ENCODE measurements at places on chromosomes 6 and 20.

DNA sequence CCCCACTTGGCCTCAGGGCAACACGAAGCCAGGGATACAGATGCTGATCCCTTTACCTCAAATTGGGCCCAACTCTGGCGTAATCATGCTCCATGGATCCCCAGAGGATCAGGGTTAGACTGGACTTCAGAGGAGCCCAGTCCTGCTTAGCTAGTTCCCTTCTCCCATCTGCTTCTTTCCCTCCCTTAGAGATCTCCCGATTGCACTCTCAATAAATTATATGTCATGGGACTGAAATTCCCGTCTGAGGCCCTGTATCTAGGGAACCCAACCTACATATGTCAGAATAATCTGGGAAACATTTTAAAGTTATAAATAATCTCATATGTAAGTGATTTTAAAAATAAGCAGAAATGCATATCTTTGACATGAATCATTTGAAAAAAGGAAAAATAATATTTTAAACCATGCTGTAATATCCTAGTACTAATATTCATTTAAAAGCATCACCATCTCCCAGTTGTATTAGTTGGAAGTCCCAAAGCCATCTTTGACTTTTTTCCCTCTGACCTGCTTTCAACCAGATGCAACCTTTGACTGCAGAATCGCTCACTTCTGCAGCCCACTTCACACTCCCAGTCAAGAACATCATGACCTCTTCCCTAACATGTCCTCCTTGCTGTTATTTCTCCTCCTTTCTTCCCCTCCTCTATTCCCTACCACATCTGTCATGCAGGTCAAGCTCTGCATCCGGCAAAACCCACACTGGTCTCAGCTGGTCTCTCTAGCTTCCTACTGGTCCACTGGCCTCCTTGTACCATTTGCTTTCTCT lies 393.6 kb downstream of the BTBD3 start:
- DNase-seq: no peak

GRCh38 chr6:104418125-104418524 lies 441.6 kb downstream of the HACE1 start:
- no peak for DNase-seq

DNA sequence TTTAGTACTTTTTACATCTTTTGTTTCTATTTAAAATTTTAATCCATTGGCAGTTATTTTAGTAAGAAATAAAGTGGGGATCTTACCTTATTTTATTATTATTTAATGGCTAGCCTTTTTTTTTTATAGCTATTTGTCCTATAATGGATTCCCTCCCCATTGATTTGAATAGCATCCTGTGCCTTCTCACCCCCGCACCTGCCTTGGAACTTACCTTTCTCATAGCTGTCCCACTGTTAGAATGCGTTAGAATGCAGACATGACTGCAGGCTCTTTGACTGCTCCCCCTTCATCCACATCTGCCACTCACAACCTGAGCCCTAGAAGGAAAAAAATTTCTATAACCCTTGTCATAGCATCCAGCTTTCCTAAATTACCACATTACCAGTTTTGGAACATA lies 9.1 kb downstream of the PKIB start:
- no peak for DNase-seq

GRCh38 chr20:52494244-52494643 lies 302.7 kb upstream of the ZFP64 start:
- peak; percentile 43 for DNase-seq

- no peak for DNase-seq
Measured at GRCh38 chr6:112933947-112934346, 586.8 kb downstream of the RFPL4B start.

DNA sequence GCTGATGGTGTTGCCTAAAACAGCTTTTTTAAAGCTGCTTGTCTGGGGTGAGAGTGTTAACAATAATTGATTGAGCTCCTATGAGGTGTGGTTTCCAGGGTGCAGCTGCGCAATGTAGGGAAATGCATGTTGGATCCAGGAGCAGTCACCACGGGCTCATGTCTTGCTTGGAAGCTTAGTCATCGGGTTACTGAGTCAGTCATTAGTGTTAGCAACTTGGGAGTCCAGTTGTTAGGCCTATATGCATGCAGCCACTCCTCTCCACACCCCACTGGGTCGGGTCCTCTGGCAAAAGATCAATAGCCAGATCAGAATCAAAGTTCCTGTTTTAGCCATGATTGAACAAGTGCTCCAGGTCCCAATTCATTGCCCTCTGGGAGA lies 271.7 kb upstream of the CHD6 start:
- DNase-seq: no peak

GRCh38 chr20:33005132-33005566 lies 916 bp upstream of the SUN5 start:
- DNase-seq: no peak

DNA sequence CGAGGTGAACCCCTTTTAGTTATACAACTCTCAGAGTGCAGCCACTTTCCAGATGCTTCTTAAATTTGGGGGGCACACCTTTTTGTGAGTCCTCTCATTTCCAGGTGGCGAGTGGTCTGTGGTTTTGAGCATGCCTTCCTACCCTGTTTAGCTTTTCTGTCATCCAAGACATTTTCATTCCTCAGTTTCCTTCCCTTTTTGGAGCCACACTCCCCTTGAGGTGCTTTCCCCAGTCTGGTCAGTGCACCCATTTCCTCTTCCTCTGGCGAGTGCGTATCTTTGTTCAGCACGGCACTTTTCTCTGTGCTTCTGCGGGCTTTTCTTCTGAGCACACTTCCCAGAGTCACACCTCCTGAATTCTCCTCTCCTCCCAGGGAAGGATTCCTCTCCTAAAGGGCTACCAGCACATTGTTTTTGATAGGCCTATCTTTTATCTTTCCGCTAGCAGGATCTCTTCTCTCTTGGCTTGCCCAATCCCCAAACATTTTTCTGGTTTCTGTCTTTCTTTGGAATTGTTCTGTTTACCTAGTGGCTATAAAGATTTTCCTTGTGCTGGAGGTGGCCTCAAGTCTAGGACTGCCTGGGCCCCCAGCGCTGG lies 1.4 kb downstream of the PHF20 start:
- DNase-seq: peak; percentile 13

DNA sequence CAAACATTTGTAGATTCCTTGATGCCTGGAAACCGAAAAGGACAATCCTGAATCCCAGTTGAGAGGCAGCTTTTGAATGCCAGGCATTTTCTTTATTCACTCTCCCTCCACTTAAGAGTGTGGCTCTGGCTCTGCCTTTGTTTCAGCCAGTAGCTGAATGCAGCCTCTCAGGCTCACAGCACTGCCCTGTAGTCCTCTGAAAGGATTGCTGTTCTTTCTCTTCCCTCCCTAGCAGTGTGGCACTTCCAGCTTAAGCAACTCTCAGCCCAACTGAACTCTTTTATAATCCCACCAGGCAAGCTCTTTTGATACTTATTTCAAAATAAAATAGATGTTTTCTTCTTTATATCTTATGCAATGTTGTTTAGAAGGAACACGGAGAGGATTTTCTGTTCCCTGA lies 415.6 kb downstream of the GJA1 start:
- DNase-seq: no peak

- no peak for DNase-seq
Measured at GRCh38 chr6:123681957-123682462, 45.3 kb upstream of the TRDN start.

DNA sequence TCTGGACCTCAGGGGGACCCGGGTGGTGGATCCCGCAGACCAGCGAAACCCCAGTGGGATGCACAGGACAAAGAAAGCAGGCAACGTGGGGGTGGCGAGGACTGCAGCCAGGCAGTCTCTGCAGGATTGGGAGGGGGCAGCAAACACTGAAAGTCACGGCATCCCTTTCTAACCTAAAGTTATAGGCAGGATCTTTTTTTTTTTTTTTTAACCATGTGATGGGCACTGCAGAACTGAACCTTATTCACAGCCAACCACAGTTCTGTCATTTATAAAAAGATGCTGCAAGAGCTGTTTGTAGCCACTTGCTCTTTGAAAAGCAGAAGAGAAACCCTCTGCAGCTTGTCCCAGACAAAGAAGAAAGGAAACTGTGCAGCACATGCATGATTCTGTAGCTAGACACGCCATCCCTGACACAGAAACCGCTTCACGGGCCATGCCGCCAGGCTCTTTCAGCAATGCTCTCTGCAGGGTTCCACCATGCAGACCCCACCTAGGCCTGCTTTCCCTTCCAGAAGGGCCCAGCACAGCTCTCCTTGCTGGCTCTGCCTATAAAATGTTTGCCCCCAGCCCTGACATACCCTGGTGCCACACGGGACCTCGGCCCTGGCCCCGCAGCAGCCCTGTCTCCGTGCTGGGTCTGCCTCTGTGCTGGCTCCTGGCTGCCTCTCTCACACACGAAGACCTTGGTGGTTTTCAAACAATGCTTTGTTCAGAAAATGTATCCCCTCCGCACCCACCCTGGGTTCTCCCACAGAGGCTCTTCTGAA lies 70.8 kb downstream of the PYGB start:
- DNase-seq: no peak

GRCh38 chr20:31764641-31765305 lies 25.7 kb downstream of the TPX2 start:
- DNase-seq: no peak

DNA sequence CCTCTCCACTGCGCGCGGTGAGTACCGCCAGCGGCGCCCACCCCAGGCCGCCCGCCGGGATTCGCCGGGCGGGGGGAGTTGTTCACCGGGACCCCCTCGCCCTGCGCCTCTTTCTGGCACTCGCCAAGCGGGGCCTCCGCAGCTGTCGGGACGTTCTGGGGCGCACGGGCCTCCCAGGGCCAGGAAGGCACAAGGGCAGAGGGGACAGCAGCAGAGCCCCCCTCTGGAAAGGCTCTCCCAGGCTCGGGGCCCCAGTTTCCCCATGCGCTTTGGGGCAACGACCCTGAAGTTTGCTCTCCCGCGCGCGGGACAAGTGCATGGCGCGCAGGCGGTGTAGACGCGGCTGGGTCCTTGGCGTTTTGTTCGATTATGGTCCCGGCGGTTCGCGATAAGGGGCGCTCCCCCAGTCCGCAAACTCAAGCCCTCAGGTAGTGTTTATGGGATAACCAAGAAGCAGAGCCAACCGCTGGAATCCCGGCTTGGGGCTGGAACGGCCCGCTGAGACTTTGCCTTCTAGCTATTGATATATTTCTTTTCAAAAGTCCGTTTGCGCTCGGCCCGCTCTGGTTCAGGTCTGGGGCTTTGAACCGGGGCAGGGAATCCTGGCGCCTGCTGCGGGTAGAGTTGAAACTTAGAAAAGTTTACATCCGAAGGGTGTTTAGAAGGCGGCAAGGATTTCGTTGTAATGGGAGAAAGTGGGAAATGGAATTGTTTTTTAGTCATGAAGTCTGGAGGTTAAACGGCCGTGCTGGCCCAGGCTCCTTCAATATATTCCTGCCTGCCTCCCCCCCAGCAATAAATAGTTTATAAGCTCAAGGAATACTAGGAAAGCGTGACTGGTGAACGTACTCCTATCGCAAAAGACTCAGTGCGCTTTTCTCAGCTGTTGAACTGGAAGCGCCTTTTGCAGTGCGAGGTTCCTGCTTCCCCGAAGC lies 595 bp downstream of the EYA2 start:
- DNase-seq: no peak

DNA sequence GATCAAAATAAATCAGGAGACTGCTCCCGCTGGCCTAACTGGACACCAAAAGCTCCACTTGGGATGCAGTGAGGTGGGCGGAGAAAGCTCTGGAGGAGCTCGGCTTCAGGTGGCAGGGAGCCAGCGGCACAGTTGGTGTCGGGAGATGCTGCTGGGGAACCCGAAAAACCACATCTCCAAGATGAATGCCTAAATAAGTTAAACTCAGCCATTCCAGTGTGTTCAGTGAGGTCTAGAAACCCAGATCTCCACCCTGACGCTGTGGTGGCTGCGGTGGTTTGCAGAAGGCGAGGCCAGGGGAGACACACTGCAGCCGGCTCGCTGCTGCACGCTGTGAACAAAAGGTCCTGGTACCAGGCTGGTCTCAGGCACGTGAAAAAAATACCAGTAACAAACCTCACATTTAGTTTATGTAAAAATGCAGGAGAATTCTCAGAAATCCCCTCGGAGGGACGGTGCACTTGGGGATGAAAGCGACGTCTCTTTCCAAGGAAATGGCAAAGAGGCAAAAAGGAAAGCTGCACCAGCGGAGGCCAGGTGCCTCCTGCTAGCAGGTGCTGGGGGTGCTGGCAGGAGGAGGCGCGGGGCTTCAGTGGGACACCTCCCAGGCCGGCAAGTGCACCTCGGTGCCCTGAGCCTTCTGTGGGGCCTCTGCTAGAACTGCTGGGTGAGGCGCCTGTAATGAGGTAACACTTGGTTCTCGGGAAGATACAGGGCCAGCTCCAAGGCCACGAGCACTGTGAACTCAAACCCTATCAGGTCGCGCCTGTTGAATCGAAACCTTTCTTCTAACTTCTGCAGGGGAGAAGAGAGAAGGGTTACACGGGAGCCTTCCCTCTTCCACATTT lies 3.6 kb downstream of the RPS21 start:
- no peak for DNase-seq

GRCh38 chr6:157125531-157125930 lies 197.8 kb downstream of the TMEM242 start:
- DNase-seq: no peak

DNA sequence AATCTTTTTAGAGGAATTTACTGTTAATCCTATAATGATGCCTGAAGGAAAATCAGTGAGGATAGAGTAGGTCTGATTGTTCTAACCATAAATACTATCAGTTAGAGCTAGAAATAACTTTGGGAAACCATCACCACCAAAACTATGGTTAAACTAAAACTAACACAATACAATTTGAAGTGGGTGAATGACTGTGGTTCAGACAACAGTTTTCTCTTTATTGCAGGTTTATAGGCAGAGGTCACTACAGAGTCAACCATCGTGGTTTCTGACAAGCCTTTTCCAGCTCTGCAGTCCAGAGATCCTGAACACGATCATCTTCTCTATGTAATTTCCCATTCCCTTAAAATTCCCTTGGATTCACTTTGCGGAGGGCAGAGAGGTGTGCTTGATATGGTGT lies 134.3 kb downstream of the IBTK start:
- no peak for DNase-seq

GRCh38 chr6:138410048-138410735 lies 6.2 kb downstream of the HEBP2 start:
- no peak for DNase-seq

GRCh38 chr20:56411759-56412472 lies at the start of gene CASS4:
TSS of gene CASS4 (plus strand) at chr20:56412260. CDS start at chr20:56412459, 199 bp downstream.
- no peak for DNase-seq

DNA sequence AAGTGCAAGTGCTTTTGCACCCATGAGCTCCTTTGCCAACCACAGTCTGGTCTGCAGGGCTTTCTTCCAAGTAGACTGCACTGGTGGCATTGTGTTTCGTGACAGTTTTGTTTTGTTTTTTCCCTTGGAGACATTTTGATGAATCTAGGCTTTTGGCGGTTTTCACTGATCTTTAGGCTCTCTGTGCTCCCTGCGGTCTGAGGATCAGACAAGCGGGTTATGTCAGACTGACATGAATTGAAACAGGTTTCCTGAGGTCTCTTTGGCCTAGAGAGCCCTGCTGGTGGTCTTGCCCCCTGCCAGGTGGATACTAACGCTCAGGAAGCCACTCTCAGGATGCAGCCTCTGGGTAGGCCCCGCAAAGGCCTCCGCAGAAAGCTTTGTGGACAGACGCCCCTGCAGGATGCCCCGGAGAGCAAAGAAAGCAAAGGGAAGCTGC lies 555.4 kb upstream of the AGPAT4 start:
- no peak for DNase-seq
